Mesothelial cell of epicardium (in vitro differentiated cells): ENCODE measurements at places on chromosomes 5 and 9.

- DNase-seq, result no peak
Measured at GRCh38 chr5:130692770-130693169, 472.3 kb downstream of the HINT1 start.

DNA sequence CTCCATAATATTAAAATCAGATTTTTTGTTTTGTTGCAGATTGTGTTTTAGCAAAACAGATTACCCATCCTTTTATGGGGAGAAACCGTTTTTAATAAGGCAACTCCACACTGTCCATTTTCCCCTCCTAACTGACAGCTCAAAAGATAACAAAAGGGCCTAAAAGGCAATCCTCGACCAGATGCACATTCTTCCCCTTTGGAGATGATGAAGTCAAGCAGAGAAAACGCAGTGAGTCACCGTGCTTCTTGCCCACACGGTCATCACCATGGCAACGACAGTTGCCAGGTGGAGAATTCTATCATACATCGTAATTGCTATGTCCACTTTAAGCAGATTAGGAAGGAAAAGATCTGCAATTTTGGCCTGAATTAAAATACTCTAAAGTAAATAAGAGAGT, 96.4 kb downstream of the DIRAS2 start:
- DNase-seq, result no peak

- DNase-seq, result no peak
Measured at GRCh38 chr9:8751406-8751930, 951.9 kb upstream of the DMAC1 start.

- no peak for DNase-seq
Measured at GRCh38 chr5:139823757-139824355, 28.2 kb downstream of the PSD2 start.

DNA sequence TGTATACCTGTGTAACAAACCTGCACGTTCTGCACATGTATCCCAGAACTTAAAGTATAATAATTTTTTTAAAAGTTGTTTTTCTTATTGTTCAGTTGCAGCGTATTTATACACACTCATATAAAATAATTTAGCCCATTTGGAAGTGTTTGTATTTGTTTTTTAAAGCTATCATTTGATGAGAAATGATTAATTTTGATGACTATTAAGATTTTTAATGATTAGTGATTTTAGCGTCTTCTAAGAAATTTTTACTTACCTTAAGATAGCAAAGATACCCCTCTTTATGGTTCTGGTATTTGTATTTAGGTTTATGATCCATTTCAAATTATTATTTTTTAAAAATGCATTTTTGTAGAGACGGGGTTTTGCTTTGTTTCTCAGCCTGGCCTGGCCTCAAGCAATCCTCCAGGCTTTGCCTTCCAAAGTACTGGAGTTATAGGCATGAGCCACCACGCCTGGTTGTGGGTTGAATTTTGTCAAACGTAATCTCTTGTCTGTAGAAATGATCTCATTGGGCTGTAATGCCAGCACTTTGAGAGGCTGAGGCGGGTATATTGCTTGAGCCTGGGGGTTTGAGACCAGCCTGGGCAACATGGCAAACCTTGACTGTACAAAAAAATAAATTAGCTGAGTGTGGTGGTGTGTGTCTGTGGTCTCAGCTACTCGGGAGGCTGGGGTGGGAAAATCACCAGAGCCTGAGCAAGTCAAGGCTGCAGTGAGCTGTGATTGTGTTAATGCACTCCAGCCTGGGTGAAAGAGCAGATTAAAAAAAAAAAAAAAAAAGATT, 26.9 kb downstream of the CSNK1G3 start:
- no peak for DNase-seq
